ENCODE measurements at places on chromosomes 7 and 10.

GRCh38 chr7:477626-478220 lies 41.9 kb downstream of the PDGFA start:
- DNase-seq = no peak

DNA sequence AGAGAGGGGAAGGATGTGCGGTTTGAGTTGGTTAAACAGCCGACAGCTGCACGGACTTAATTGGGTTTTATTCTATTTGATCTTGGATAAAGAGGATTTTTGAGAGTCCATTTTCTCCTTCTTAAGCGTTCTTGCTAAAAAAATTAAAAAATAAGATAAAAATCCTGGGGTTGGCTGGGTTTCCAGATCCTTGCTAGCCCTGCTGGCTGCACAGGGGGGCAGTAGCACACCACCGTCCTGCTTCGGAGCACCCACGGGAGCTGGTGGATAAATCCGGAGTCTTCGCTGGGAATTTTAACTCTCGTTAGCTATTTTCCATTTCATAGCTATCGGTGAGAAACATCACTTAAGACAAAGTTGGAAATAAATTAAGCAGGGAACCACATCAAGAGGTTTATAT lies 792.0 kb downstream of the TYW1 start:
- no peak for DNase-seq

- DNase-seq = no peak
Observed at GRCh38 chr7:147639751-147640150, 950.8 kb upstream of the C7orf33 start.

- no peak for DNase-seq
Observed at GRCh38 chr10:21494191-21495001, 31.1 kb downstream of the SKIDA1 start.

- DNase-seq = no peak
Observed at GRCh38 chr7:41731493-41732435, 28.9 kb upstream of the INHBA start.
